Renal cortical epithelial cell (primary cell): ENCODE measurements at places on chromosomes 5 and 9. TPM values are rescaled to one million over a fixed set of nuclear protein-coding genes. Genes with fewer than 3 reads are reported as not detected.

PCDHB5 gene
- 0.35 and 10.0 TPM in 2 replicates for total RNA-seq

PLAC8L1 gene
- not detected in 2 replicates for total RNA-seq

DNA sequence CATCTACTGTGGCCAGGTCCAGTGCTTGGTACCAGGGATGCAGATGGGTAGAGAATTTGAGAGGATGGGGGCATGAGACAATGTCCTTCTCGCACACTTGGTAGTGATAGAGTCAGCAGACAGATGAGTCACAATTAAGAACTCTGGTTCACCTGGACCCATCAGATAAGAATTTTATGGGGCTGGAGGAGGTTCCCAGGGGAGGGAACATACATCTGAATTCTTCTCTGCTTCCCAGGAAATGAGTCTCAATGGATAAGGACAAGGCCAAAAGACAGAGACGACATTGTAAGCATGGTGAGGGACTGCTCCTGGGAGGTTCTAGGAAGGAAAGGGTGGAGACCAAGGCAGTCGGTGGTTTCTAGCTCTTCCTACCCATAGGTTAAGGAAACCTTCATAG, 5.3 kb downstream of the SLC4A9 start:
- DNase-seq: no peak

DNA sequence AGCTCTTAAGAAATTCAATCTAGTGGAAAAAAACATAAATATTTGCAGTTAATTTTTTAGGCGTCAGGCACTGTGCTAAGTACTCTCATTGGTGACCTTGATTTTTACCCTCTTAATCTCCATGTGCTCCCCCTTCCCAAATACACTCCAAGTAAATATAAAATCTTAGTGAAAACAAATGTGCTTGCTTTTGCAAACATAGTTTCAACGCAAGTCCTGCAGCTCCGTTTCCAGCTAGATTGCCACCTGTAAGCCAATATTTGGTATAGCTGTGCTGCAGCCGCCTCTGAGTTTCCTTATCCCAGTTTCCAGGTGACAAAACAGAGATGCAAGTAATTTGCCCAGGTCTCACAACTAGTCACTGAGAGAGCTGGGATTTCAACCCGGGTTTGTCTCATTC, 1.9 kb upstream of the MTMR12 start:
- DNase-seq: no peak

DNA sequence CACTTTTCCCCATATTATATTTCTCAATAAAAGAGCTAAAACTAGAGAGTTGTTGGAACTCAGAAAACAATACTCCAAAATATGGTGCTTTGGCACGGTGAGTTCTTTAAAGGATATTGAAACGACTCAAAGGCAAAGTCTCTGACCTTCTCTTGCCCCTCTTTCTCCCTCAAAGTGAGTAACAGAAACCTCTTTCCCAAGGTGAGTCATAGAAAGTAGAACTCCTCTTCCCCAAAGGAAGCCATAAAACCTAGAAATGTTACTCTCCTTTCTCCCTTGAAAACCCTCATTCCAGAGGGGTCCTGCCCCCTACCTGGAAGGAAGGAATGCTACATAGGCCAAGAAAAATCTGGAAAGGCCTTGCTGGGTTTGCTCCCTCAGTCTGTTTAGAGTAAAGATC, 47.5 kb downstream of the RAPGEF6 start:
- DNase-seq: peak; percentile 49
